Ureter (tissue), 1 donor: ENCODE measurements at places on chromosomes 16 and 17. TPM values are rescaled to one million over a fixed set of nuclear protein-coding genes. Genes with fewer than 3 reads are reported as not detected.

Gene FNDC8
- total RNA-seq: not detected

Gene TP53TG3C
- not detected for total RNA-seq

Gene SMIM22
- 225 TPM for total RNA-seq

Gene SMARCE1
- total RNA-seq: 117 TPM

DNA sequence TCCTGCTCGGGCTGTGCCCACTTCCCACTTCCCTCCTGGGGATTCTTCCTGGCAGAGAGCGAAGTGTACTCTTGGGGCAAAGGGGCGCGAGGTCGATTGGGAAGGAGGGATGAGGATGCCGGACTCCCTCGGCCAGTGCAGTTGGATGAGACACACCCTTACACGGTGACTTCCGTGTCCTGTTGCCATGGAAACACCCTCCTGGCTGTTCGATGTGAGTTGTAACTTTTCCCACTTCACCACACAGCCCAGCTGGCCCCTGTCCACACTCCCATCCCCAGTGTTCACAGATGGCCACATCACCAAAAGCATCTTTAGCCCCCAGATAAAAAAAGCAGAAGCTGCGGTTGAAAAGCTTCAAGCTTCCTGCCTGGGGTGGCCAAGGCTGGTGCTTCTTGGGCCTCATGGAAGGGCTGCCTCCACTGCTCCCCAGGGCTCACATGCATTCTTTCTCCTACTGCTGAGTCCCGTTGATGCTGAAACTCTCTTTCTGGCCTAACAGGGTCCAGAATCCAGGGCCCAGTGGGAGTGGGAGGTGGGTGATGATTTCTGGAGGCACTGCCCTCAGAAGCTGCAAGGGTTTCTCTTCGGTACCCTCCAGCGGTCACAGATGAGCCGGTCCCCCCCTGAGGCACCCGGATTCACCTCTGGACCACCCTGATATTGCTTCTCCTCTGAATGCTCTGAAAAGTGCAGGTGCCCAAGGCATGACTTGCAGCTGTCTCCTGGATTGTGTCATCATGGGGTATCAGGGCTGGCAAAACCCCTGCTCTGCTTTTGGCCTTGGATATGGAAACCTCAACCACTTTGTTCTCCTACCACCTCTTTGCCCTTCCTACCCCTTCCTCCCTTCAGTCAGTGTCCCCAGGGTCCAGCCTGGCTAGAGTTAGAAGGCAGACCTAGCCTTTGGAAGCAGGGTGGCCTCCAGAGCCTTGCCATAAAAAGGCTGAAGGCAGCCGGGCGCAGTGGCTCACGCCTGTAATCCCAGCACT, 2.2 kb upstream of the TRAF4 start:
- no peak for DNase-seq

- DNase-seq: no peak
Measured at GRCh38 chr17:9702914-9703780, 57.8 kb downstream of the USP43 start.

GRCh38 chr16:68506331-68507053, 32.6 kb upstream of the ZFP90 start:
- DNase-seq: no peak

GRCh38 chr16:84340325-84341040, 27.9 kb upstream of the ATP2C2 start:
- peak; percentile 65 for DNase-seq

GRCh38 chr16:64857411-64857810, 264.5 kb downstream of the CDH11 start:
- DNase-seq: no peak

DNA sequence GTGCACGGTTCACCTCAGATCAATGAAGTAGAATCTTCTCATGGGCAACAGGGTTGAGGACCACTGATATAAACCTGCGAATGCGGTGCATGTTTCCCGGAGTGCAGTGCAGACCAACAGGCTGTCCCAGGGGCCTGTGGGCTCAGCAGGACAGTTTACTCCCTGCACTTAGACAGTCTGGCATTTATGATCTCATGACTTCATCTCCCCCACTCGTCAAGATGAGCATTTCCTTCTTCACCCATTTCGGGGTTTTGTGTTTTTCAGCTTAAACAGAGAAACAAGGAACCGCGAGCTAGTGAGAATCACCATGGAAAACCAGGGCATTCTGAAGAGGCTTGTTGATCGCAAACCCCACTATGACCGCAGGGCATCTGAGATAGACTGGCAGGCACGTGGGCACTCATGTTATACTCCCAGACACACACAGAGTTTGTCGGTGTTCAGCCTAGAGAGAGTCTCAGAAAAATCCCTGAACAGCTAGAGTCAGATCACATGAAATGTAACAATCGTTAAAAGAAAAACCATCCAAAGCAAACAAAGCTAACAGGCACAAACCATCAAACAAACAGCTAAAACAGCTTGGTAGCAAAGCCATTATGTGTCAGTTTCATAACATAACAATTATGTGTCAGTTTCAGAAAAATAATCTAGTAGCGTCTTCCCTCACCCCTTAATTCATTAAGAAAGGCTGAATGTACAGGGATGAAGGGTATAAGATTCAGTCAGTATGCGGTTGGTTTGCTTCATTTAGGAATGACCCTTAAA, 2.9 kb downstream of the CFAP97D1 start:
- no peak for DNase-seq

DNA sequence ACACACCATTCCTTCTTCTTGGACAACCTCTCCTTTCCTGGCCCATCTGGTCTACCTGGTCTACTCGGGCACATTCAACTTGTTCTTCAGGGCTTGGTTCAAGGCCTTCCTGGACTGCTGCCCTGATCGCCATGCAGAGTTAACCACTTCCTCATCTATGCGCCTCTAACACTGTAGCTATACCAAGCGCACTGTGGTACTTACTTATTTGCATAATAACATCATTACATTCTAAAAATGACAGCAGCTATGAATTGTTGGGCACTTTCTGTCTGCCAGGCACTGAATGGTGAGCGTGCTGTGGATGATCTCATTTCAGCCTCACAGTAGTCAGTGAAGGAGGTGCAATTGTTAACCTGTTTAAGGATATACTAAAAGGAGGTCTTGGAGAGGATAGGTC, 66.9 kb upstream of the SDK2 start:
- DNase-seq: no peak

DNA sequence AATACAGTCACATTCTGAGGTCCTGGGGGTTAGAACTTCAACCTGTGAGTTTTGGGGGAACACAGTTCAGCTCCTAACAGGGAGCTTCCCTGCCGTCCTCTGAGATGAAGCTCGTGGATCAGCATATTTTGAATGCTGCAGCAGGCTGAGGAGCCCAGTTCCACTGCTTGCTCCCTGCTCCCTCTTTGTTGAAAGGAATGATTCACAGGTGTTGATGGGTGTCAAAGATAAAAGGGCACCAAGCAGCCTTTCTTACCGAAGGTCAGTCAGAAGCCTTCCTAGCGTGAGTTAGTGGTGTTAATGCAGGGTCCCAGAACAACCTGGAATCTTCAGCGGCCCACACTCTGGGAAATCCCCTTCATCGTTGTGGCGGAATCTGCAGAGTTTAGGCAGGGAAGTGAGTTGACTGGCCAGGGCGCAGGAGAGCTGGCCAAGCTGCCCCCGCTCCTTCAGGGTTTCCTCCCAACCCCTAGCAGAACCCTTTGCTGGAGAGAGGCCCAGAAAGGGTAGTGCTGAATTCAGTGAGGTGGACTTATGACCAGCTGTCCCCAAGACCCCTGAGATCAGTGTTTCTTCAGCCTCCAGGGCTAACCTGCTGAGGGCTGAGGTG, 114.8 kb downstream of the GNAO1 start:
- DNase-seq: no peak

GRCh38 chr16:46555951-46556350, 65.2 kb downstream of the SHCBP1 start:
- DNase-seq: no peak

DNA sequence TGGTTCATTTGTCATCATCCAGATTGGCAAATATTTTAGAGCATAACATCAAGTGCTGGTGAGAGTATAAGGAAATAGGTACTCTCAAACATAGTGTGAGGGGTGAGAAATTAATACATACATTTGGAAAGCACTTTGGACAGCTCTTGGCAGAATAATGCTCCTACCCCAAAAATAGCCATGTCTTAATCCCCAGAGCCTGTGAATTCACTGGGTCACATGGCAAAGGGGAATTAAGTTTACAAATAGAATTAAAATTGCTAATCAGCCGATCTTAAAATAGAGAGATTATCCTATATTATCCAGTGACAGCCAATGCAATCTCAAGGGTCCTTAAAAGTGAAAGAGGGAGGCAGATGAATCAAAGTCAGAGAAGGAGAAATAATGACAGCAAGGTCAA, 38.8 kb upstream of the ANKFN1 start:
- no peak for DNase-seq

DNA sequence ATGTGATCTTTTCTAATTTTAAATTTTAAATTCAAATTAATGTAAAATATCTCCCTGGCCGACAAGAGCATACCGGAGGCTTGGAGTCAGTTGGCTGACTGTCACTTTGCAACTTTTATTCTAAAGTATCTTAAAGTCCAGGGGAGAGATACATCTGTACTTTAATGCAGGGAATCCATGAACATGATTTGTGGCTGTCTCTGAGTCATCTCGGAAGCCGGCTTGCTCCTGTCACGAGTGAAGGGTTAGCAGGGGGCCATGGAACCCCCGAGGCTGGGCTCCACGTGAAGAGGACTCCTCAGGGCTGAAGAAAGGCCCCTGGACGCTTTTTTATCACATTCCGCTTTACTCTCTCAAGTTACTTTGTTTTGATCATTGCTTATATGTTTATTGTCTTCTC, 13.3 kb downstream of the TVP23A start:
- DNase-seq: no peak

- DNase-seq: no peak
Measured at GRCh38 chr17:61467416-61468262, 15.4 kb downstream of the TBX4 start.

DNA sequence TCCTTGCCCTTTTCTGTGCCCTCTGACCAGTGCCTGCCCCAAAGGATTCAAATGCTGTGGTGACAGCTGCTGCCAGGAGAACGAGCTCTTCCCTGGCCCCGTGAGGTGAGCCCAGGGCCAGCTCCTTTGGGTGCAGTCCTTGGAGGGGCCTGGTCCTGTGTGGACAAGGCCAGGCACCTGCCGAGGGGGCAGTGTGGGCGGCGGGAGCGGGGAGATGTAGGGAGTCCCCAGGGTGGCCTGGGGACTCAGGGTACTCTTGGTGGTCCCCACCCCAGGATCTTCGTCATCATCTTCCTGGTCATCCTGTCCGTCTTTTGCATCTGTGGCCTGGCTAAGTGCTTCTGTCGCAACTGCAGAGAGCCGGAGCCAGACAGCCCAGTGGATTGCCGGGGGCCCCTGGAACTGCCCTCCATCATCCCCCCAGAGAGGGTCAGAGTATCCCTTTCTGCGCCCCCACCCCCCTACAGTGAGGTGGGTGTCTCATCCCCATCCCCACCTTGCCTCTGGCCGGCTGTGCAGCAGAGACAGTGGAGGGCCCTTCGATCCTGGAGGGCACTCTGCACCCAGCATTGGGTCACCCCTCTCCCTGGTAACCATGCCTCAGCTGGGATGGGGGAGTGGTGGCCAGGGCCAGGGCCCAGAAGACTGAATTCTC, 4.4 kb downstream of the TMEM92 start:
- no peak for DNase-seq

DNA sequence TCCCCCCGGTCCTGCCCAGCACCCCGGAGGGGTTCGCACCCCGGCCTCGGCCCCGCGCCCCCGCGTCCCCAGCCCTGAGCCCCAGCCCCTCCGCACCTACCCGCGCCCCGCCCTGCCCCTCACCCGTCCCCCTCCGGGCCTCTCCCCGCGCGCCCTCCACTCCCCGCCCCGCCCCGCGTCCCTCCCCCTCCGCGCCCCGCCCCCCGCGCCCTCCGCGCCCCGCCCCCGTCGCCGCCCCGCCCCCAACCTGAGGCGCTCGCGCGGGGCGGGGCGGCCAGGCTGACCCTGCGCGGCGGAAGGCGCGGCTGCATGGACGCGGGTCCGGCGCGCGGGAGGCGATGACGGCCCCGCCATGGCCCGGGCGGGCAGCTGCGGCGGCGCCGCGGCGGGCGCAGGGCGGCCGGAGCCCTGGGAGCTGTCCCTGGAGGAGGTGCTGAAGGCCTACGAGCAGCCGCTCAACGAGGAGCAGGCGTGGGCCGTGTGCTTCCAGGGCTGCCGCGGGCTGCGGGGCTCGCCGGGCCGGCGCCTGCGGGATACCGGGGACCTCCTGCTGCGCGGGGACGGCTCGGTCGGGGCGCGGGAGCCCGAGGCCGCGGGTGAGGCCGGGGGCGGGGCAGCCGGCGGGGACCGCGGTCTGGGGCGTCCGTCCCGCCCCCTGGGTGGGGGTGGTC, at the start of gene SPIRE2:
Gene SPIRE2 (plus strand): TSS at position 277 of the 671 bp plus-strand sequence. CDS start 76 bp downstream, at position 353.
- peak; percentile 71 for DNase-seq

- DNase-seq: no peak
Measured at GRCh38 chr16:57999971-58000705, at the start of gene ZNF319. ZNF319 (minus strand) TSS chr16:58000672; CDS start chr16:57998265, 2,407 bp downstream.

- DNase-seq: no peak
Measured at GRCh38 chr16:1772362-1772907, at the start of gene EME2. EME2 (plus strand) TSS chr16:1772810; CDS start chr16:1773228, 418 bp downstream.

DNA sequence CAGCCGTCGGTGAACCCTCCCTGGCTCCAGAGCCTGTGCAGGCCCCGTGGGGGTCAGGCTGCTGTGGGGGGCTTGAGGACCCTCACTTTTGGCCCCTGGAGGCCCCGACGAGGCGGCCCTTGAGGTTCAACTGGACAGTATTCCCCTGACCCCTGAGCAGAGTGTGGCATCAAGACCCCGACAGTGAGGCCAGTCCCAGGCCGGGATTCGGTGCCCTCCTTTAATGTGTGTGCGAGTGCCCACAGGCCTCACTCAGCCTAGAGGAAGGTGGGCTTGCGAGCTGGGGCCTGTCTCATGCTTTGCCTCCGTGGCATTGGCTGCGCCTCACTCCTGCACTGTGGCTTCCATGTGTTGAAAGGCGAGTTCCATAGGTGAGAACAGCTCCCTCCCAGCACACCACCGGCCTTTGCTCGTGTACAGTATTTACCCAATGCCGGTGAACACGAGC, 94.5 kb downstream of the METRNL start:
- DNase-seq: peak; percentile 38

GRCh38 chr16:9943121-9943520, 239.1 kb downstream of the GRIN2A start:
- DNase-seq: no peak

DNA sequence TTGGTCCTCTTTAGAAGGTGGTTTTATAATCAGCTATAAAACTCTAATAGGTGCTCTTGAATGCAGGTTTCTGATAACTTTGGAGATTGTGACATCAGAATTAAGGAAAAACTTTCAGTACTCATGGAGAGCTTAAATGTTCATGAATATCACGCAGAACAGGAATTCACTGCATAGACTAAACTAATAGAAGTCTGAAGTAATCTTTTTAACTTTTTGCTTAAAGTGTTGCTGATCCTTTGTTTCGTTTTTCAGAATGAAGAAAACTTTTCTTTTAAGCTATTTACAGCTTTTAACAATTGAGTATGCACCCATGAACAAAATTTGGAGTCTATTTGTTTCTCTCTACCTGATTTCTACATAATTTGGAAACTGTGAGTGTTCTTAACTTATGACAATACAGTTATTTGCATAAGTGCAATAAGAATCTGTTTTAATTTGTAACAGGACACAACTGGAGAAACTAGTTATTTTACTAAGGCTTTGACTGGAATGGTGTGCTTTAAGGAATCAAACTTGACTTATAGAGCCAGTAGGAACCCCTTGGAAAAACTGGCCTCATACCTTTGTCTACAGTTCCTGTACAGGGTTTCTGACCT, 17.0 kb upstream of the TRIM25 start:
- DNase-seq: no peak
